ENCODE measurements at places on chromosomes 7 and 10.

- DNase-seq: no peak
Measured at GRCh38 chr10:101888251-101888949, 44.8 kb upstream of the KCNIP2 start.

- DNase-seq: no peak
Measured at GRCh38 chr7:28858206-28858605, 99.9 kb downstream of the TRIL start.

GRCh38 chr10:72318418-72319262 is 36.1 kb downstream of the DNAJB12 start:
- no peak for DNase-seq

GRCh38 chr7:157676001-157676400 is 339.2 kb downstream of the DNAJB6 start:
- DNase-seq: no peak

DNA sequence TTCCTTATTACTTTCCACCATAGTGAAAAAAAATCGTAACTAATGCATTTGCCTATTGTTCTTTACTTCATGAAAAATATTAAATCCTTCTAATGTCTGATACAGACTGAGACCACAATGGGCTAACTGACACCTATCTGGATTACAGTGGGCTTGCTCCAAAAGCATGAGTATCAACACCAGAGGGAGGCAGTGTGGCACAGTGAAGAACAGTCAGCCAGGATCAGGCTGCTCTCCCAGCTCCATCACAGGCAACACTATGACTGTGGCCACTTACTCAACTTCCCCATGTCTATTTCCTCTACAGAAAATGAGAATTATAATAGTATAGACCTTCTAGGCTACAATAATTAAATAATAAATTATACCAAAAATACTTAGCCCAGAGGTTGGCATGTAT is 97.2 kb downstream of the SLC25A13 start:
- no peak for DNase-seq

DNA sequence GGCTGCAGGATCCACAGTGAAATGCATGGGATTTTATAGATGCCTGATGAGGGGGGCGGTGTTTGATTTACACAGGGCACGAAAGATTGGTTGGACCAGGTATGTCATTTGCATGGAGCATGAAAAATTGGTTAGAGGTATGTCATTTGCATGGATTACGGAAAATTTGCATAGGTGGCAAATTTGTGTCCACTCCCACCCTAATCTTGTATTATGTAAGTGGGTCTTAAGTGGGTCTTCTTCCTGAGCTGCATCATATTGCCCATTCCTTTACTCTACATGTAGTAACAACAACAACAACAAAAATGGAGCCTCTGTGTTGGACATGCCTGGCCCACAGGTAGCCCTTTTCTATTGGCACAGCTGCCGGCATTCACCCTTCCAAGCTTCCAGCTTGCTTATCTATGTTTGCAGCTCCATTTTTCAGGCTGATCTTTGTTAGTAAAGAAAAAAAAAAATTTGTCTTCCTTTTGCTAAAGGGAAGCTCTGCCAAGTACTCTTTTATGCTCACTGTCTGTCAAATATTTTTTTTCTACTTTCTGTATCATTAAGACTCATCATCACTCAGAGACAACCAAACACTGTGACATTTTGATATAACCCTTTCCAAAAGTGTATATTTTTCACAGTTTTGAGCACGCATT is 10.3 kb upstream of the ZNF273 start:
- DNase-seq: no peak

DNA sequence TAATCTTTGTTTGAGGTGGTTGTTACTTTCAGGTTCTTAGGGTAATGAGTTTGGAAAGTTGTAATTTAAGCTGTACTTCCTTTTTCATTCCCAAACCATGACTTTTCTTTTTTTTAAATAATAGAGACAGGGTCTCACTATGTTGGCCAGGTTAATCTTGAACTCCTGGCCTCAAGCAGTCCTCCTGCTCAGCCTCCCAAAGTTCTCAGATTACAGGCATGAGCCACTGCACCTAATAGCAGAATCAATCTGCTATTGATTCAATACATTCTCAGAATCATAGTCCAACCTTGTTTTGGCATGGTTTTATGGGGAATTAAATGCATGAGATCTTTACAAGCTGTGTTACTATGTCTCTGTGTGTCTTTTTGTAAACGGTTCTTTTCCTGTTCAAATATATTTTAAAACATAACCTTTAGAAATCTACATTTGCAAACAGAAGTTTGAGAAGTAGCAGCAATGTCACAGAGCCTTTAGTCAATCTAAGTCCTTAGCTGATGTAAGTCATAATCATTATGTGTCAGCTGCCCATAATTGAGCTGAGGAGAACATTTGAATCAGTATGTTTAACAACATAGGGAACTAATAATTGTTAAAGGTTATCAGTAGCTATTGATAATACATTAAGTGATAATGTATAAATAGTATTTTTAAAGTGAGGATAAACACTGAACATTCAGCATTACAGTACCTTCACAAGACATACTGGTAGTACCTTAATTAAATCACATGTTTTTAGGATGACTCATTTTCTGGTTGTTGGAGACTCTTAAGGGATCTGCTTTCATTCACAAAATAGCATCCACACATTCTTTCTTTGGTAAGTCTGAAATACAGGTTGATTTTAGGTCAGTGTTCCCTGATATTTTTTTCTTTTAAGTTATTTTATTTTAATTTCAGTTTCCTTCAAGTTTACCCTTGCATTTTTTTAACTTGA is 8.8 kb downstream of the INPP5F start:
- no peak for DNase-seq

DNA sequence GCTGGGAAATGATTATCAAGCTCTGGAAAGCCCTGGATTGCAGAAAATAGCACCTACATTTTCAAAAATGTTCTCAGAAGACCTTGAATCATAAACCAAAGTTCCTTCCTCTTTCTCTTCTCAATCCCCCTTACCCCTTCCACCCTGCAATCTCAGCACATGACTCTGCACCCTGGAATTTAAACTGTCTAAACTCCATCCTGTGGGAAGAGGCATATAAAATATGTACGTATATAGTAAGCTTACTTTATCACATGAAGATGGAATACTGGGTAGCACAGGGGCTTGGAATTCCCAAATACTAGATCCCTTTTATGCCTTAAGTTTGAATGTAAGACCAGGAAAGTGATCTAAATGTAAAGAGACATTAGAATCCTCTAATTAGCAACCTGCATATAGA is 7.7 kb downstream of the AGMO start:
- no peak for DNase-seq

- DNase-seq: no peak
Measured at GRCh38 chr7:5594616-5595544, 171.2 kb upstream of the TNRC18 start.

DNA sequence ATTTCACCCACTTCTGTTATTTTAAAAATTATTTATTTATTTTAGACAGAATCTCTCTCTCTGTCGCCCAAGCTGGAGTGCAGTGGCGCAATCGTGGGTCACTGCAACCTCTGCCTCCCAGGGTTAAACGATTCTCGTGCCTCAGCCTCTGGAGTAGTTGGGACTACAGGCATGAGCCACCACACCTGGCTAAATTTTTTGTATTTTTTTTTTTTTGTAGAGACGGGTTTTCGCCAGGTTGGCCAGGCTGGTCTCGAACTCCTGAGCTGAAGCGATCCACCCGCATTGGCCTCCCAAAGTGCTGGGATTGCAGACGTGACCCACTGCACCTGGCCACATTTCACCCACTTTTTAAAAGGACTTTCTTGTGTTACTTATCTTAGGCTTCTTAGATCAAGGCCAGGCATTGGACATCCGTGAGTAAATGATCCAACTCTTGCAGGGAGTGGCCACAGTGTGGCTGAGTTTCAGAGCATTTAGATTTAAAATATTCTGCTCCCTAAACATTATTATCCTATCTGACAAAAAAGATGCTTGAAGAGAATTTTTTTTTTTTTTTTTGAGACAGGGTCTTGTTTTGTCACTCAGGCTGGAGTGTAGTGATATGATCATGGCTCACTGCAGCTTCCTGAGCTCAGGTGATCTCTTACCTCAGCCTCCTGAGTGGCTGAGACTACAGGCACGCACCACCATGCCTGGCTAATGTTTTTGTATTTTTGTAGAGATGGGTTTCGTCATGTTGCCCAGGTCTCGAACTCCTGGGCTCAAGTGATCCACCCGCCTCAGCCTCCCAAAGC is 14.4 kb downstream of the SNX10 start:
- no peak for DNase-seq
